HuH-7.5 (cell line): ENCODE measurements at places on chromosomes 4 and X.

DNA sequence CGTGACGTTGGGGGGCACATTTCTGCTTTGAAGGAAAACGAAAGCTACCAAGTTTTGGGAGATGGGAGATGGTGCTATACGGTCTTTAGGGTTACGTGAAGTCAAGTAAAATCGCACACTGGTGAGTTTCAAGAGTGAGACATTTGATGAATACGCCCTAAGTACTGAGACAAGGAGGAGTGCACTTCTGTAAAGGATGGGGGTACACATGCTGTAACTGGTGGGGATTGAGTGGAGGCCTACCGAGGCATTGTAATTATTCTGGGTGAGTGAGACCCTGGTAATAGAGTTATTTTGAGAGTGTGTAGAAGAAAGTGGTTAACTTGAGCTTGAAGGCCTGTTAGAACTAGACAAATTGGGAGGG, 536 bp downstream of the SH3BGRL start:
- no peak for DNase-seq

DNA sequence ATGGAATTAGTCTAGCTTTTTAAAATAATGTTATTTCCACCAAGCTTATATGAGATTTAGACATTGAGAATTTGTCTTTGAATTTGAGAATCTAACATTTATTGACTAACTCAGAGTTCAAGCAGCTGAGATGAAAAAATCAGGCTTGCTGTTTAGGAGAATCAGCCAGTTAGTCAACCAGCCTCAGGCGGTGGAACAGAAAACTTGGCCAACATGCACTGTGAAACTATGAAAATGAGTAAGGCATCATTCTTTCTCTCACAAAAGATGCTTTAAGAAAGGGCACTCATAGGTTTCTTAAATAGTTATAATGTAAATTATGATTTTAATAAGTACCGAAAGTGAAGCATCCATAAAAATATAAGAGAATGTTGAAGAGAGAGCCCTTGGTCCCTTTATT, 84.2 kb downstream of the NFKB1 start:
- DNase-seq, result no peak

GRCh38 chr4:177108708-177109107, 201.0 kb upstream of the NEIL3 start:
- DNase-seq, result no peak

- no peak for DNase-seq
Measured at GRCh38 chrX:47221756-47222155, 3.3 kb downstream of the CDK16 start.

DNA sequence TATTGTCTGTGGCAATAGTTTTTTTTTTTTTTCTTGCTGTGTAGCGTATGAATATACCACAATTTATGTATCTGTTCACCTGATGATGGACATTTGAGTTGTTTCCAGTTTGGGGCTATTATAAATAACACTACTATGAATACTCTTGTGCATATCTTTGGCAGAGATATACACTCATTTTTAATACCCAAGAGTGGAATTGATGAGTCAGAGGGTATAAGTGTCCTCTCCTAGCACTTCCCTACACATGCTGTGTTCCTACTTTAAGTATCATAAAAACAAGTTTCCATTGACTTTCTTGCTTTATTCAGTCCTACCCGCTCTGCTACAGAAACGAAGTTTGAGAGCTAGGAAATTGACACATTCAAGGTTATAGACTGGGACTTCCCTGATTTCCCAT, 39.8 kb downstream of the XIAP start:
- no peak for DNase-seq

DNA sequence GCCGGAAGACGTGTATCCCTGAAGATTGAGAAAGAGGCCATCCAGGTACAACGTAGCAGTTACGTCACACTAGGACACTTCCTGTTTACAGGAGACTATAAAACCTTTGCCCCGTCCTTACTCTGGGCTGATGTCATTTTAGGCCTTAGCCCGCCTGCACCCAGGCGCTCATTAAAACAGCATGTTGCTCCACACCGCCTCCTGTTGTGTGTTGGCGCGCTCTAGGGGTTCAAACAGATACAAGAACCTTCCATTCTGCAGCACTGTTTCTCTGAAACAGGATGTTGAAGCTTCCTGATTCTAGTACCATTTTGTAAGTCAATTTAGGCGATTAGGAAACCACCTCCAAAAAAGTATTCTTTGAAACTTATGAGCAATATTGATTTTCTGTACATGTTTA, 722.1 kb downstream of the PCDH7 start:
- no peak for DNase-seq

DNA sequence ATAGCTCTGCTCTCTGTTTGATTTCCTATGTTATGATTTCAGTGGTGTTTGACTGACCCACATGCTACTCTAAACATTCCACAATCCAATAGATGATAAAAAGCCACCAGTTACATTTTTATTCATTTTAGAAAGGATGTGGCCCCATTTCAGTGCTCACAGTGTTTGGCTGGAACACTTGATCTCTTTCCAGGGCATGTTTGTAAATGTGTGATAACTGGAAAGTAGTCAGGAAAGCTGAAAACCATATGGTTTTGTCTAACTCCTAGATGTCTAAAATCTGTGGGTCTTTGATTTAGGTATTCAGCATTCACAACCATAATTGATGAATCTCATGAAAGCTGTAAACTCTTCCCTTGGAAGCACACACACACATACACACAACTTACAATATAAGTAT, 904.9 kb upstream of the AGA start:
- DNase-seq, result no peak

DNA sequence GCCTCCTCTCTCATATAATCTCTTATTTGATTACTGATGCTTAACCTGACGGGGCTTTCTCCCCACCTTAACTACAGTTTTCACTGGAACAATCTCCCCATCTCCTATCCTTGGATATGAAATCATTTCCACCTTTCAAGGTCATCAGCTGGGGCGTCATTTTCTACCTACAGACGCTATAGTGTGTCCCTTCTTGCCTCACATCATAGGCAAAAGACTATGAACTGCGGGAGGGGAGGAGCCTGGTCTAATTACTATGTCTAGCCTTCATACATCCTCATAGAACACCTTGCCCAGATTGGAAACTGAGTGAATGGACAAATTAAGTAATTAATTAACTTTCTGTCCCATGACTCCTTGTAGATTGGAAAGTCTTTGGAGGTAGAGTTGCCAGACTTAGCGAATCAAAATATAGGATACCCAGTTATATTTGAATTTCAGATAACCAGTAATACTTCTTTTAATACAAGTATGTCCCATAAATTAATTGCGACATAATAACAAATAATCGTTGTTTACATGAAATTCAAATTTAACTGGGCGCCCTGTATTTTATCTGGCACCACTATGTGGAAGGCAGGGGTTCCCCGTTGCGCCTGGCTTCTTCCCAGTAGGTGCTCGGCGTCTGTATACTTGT, 752 bp upstream of the ATP6AP2 start:
- no peak for DNase-seq

- no peak for DNase-seq
Measured at GRCh38 chr4:178427663-178428062, 985.4 kb upstream of the AGA start.

- DNase-seq, result no peak
Measured at GRCh38 chr4:71290476-71290875, 48.3 kb upstream of the SLC4A4 start.

DNA sequence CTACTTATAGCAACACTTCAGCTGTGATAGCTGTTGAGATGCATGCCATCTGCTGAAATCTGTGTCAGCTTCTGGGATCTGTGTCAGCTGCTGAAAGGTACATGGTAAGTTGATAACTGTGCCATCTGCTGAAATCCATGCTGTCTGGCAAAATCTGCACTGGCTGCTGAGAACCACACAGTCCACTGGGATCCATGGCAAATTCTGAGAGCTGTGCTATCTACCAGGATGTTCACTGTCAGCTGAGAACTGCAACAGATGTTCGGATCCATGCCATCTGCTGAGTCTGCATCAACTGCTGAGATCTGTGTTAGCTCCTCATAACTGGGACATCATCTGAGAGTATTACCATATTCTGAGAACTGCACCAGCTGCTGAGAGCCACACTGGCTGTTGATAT, 430.5 kb upstream of the POU3F4 start:
- no peak for DNase-seq

DNA sequence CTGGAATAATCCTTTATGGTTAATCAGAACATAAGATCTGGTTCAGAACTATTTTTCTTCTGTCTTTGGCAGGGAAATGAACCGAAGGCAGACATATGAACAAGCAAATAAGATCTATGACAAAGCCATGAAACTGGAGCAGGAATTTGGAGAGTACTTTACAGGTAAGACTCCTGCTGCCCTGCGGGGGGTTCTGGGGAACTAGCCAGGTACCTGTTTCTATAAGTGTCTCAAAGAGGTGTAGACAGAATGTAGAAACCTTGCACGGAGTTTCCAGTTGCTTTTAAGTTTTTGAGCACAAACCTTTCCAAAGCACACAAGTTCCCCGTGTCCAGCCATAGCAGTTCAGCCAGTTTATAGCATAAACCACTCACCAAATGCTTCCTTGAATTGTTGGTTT, 56.2 kb downstream of the DLG3 start:
- DNase-seq, result no peak

DNA sequence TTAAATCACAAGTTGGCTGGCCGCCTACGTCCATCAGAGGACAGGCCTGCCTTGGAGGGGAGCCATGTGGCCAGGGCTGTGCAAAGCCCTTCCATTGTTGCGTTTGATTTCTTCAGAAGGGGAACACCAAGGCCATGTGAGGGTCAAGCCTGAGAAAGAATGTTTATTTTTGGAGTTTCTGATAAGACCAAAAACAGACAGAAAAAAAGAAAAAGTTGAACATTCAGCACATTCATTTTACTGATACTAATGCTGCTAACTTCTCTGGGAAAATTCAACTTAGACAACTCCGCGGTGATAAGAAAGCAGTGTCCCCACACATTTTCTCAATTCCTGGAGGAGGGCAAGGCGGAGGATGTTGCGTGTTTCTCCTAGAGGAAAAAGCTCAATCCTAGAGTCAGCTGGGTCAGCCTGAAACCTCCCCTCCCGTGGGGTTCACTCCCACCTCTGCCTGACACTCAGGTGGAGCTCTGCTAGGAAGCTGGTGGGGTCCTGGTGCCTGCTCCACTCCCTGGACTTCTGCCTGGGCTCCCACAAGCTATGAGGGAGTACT, 63.5 kb downstream of the ANAPC4 start:
- DNase-seq, result no peak

- DNase-seq, result no peak
Measured at GRCh38 chrX:55312655-55313054, 47.9 kb upstream of the PAGE3 start.

DNA sequence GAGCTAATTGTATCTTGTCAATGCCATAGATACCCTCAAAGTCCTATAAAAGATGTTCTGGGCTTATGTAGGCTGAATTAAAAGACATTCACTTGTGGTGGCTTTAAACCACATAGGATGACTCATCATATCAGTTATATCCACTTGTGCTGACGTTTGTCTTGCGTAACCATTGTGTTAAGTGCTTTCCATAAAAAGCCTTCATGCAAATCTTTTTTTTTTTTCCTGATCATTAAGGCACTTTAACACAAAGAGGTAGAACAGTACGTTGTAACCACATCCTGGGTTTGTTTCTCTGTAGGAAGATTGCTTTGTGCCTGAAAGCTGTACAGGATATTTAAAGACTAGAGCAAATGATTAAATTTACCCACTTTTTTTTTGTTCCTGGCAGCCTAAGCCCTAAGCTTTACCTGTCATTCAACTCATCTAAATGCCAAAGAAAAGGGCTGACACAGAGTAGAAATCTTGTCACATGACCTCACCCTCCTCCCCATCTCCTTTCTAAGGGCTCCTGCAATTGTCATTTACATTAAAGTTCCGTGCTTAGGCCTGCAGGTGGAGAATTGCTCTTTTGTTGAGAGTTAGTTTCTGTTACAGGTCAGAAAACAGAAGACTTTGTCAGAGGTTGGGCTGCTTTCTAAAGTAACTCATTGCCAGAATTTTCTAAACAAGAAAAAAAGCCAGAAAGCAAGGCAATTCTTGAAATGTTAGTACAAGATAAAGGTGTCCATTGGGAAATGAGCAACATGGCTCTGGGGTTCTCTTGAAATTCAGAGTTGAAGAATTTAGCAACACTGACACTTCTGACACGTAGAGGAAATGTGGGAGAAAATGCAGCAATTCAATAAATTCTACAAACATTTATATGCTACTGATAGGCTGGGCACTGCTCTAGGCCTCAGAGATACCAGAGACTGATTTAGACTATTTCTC, 555.6 kb downstream of the PPARGC1A start:
- DNase-seq, result no peak

DNA sequence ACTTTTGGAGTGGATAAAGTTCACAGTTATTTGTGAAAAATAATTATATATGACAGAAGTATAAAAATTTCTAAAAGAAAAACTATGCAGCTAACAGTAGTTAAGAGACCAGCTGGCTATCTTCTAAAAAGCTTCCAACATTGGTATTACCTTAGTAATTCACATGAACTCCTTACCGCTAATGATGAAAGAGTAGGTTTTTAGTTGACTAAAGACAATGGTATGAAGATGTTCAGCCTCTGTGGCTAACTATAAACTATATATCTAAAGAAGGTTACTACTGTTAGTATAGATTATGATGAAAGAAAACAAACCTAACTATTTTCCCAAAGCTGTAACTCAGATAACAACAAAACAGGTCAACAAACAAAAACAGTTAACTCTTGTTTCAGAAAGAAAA, 10.4 kb downstream of the CCNI start:
- DNase-seq, result no peak

- DNase-seq, result no peak
Measured at GRCh38 chr4:5423670-5424069, 284.7 kb downstream of the EVC2 start.

DNA sequence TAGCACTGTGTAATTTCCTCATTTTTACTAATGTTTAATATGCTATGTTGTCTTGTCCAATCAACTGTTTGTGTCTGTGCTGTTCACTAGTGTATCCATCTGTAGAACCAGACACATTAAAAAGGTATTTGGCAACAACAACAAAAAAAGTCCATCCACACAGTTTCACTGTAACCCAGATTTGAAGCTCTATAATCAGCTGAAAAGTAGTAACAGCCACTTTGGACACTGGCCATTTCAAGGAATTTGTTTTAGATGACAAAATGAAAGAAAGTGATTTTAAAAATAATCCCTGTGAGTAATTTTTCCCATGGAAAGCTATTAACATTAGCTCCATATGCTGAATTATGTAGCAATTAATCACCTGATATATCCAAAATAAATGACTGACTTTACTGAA, 2.2 kb upstream of the FBXL5 start:
- DNase-seq, result no peak

DNA sequence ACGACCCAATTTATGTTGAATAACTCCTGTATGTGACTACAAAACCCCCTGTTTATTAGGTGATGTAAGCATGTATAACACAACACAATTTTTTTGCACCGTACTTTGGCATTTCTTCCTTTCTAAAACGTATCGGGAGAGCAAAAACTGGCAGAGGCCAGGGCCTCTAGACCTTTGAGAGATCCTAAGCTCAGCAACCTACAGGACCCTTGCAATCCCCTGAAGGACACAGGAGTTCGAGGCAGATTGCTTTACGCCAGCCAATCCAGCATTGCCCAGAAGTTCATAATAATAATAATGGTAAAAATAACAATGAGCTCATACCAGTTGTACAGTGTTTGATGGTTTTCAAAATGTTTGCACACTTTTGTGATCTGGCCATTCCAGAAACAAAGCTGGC, 7.7 kb downstream of the NKX3-2 start:
- peak; percentile 21 for DNase-seq

- no peak for DNase-seq
Measured at GRCh38 chr4:96916711-96917110, 1076.8 kb downstream of the PDHA2 start.
